ENCODE measurements at places on chromosomes 6 and 20.

- no peak for DNase-seq
These were observed 147.4 kb downstream of the ALDH8A1 start for GRCh38 chr6:134802426-134803058.

DNA sequence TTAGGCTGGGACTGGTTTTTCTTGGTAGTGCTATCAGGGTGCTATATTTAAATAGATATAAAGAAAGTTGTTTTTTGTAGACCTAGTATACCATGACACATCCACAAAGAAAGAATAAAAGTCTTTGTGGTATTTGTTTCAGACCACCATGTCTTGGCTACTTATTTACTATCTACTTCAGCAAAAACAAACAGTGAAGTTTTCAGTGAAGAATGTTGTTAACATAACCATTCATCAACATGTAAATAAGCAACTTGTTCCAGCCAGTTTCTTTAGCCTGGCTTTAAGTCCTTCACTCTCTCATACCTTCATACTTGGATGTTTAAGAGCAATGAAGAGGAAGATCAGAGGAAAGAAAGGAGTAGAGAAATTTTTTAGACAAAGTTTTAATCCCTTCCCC lies 624.1 kb downstream of the CD109 start:
- DNase-seq: no peak

DNA sequence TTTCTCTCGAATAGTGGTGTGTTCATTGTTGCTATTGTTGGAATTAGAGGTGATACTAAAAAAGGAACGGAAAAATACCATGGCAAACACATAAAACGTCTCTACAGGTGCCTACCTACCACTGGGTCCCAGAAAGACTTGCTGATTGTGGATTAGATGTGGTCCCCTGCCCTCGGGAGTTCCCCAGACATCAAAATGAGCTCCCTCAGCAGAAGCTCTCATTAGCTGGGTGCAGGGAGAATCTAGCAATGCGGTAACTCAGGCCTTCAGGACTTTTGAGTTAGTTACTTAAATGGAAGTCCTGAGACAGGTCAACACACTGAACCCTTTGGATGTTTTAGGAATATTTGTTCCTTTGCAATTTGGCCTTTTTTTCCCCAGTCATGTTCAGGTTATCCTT lies 6.1 kb downstream of the IRF4 start:
- DNase-seq: no peak

DNA sequence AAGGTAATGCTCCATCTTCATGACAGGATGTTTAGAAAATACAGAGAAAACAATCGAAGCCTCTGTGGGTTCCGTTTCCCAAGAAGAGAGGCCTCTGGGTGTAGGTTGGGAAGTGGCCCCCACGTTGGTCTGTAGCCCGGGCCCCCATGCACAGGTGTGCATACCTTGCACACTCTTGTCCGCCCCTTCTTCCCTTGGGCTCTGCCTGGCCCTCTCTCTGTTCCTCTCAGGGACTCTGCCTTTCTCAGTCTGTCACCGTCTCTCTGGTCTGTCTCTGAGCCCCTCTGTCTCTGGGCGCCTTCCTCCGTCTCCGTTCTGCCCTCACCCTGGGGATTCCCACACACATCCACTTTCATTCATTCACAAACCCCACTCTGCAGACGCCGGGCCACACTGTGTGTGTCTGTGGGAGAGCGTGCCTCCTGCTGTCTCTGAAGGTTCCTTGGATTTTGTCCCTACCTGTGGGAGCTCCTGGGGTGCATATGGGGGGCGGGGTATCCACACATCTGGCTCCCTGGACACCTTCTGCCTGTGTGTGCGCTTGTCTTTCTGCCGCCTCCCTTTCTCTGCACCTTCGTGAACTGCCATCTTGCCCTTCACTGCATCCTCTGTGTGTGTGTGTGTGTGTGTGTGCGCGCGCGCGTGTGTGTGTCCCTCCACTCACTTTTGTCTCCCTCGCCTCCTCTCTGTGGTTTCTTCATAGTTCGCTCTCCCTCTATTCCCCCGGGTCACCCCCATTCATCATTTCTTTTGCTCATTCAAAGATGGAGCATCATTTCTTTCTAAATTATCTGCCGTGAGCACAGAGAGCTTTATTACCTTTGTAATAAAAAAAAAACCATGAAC lies 75.3 kb downstream of the SRC start:
- DNase-seq: no peak

DNA sequence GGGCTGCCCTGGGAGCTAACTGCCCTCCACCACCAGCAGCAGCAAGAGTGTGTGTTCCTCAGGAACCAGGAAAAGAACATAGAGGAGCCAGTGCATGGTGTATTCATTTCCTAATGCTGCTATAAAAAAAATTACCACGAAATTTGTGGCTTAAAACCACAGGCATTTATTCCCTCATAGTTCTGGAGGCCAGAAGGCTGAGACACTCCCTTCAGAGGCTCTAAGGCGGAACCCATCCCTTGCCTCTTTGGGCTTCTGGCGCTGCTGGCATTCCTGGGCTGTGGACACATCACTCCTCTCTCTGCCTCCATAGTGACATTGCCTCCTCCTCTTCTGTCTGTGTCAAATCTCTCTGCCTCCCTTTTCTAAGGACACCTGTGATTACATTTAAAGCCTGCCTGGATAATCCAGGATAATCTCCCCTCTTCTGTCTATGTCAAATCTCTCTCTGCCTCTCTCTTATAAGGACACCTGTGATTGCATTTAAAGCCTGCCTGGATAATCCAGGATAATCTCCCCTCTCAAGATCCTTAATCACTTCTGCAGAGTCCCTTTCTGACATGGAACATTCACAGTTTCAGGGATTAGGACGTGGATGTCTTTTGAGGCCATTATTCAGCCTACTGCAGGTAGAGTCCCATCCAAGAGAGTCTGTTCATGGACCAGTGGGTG lies 54.7 kb downstream of the NDUFAF5 start:
- no peak for DNase-seq

DNA sequence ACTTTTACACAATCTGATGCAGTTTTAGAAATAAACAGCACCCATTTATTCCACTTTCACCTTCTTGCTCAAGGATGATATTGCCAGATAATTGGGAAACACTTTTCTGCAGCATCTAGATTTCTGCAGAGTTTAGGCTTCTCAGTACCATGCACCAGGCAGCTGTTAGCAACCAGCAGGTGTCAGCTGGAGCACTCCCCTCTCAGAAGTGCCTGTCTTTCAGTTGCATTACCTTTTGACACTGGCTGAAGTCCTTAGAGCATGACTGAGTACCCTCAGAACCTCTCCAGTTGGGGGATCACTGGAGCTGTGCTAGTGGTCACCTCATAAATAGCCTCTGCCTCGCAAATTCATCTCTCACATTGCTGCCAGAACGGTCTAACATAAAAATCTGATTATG lies 91.2 kb downstream of the DNAH8 start:
- no peak for DNase-seq

- no peak for DNase-seq
These were observed 258.9 kb downstream of the GJA1 start for GRCh38 chr6:121694389-121694788.
